ENCODE measurements at places on chromosomes 4 and X. TPM values are rescaled to one million over a fixed set of nuclear protein-coding genes. Genes with fewer than 3 reads are reported as not detected.

Gene RHOXF2B
- not detected for total RNA-seq

Gene NAP1L2
- total RNA-seq = 0.43 TPM

Gene MYOZ2
- total RNA-seq = not detected

Gene ZNF141
- total RNA-seq = 7.7 TPM

Gene TCEANC
- 1.9 TPM for total RNA-seq

Measured in tracheal epithelial cell (primary cell).